ENCODE measurements at places on chromosomes 16 and 17.

DNA sequence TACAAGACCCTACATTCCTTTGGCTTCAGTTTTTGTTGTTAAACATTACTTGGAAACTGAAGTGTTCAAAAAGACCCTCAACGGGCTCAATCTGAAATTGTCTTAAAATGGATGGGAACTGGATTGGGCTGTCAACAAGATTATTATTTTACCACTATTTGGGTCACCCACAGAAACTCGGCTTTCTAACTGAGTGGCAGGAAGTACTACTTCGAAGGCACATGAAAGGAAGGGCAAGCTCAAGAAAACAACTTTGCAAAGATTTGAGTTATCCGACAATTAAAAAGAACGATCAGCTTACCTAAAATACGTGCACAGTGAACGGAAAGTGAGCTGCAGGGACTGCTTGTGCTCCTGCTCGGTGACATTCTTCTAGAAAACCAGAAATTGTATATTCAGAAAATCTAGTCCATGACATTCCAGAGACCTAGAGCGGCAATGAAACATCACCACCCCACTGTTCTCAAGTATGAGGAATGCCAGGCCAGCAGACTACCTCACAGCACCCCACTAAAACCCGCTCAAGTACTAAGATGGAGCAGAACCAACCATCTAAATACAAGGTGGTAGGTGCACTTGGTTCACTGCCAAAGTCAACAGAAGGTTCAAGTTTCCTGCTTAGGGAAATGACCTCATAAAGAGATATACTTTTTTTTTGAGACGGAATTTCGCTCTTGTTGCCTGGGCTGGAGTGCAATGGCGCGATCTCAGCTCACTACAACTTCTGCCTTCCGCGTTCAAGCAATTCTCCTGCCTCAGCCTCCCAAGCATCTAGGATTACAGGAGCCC, 60.5 kb downstream of the ZZEF1 start:
- no peak for DNase-seq

DNA sequence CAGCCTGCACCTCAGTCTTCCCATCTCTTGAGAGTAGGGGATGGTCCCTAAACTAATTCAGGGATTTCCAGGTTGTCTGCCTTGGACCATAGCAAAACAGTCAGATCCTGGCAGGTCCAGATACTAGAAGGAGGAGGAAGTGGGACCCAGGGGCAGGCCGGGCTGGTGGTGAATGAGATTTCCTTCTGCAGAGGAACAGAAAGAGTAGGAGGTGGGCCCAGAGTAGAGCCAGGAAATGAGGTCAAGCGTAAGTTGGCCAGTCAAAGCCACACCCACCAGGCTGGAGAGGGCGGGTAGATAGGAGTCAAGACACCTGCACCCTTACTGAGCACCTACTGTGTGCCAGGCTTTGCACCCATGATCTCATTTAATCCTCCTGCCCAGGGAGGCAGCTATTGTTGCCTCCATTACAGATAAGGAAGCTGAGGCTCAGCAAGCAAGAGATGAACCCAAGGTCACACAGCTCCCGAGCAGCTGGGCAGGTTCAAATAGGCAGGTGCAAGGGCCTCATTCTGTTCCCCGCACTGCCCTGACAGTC, 2.6 kb downstream of the CDH5 start:
- DNase-seq = no peak

- DNase-seq = no peak
Observed at GRCh38 chr17:56707312-56708219, 114.1 kb downstream of the NOG start.

DNA sequence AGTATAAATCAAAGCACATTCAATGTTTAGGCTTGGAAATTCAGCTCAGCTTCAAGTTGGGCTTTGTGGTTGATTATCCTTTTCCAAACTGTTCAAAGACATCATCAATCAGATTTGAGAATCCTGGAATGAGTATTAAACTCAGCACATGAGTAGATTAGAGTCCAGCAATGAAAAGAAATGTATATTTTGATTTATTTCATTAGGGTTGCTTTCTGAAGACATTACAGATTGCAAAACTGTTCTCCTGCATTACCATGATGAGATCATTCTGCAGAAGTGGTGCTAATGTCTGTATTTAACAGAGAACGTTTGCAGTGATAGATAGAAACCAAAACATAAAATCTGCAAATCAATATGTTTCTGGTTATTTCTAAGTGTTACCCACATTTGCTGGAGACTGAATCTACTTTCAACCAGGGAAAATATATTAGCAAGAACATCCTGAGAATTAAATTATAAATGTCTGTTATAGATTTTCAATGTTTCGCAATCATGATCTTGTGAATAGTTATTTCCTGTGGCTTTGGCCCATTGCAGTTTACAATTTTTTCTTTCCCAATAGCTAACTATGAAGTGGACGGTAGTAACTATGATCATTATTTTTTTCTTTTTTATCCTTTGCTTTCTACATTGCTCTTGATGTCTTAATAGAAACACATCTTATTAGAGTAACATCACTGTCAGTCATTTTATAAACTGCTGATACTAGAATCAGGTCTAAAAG, 1125.7 kb upstream of the GOT2 start:
- DNase-seq = no peak

DNA sequence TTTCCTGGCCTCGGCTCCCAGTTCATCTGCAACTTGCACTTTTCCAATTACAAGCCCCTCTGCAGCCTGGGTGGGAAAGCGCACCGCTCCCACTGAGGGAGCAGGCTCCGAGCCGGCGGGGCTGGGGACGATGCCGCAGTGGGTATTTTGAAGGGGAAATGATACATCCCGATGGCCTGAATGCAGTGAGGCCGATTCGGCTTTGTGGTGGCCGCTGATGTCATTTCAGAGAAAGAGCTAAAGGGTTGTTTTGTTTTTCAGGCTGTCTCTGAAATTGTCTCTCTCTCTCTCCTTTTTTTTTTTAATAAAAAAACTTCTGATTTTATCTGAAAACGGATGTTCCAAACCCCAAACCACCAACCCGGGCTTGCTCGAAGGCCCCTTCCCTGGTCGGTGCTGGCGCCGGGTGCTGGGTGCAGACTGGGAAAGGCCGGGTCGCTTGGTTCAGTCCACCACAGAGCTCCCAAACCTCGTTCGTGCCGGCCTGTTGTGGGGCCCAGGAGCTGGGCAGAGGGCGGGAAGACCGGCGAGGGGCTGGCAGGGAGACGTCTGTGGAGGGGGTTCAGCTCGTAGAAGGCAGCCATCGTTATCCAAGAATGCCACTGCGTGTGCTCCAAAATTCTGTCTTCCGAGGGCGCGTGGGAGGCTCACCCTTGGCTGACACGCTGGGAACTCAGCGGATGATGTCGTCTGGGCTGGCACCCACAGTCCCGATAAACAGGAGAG, 102.8 kb downstream of the FOXL1 start:
- DNase-seq = no peak

DNA sequence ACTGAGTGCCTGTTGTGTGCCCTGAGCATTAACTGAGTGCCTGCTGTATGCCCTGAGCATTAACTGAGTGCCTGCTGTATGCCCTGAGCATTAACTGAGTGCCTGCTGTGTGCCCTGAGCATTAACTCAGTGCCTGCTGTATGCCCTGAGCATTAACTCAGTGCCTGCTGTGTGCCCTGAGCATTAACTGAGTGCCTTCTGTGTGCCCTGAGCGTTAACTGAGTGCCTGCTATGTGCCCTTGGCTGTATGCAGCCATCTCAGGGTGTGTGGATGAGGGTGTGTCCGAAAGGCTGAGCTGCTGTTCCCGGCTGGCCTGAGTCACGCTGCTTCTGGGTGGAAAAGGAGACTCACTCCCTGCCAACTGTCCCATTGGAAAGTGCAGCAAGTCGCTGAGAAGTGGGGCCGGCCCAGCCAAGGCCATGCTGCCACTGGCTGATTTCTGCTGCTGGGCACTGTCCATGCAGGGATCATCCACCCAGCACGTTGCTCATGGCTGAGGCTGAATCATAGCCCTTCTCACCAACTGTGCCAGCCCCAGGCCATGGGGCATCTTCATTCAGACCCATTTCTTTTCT, 113.8 kb downstream of the OR1D5 start:
- no peak for DNase-seq

GRCh38 chr16:14539631-14540030, 90.4 kb downstream of the PARN start:
- no peak for DNase-seq

DNA sequence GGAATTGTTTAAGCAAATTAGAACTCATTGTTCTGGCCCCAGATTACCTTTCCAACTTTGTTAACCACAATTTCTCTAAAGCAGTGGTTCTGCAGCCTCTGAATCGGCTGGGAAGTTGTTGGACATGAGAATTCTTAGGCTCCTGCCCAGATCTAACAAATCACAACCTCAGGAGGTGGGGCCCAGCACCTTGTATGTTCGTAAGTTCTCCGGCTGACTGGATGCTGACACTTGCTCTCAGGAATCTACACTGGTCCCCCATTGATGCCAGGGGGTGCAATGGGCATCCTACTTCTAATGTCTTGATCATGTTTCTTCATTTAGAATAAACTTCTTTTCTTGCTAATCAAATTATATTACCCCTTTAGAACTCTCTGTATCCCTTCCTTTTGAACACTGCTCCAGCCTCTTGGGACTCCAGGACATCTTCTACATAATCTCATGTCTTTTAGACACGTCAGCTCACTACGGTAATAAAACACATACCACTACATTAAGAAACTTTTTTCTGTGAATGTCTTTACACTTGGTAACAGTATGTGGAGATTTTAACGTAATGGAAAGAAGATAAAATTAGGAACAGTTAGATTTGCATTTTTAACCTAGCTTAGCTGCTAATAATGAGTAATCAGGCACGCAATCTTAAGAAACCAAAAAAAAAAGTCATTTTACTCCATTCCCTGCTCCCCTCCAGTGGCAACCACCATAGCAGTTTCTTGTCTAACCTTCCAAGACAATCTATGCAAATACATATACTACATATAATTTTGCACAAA, 143.2 kb downstream of the ITFG1 start:
- peak; percentile 70 for DNase-seq

- no peak for DNase-seq
Observed at GRCh38 chr16:84930298-84931106, 80.8 kb downstream of the ZDHHC7 start.

DNA sequence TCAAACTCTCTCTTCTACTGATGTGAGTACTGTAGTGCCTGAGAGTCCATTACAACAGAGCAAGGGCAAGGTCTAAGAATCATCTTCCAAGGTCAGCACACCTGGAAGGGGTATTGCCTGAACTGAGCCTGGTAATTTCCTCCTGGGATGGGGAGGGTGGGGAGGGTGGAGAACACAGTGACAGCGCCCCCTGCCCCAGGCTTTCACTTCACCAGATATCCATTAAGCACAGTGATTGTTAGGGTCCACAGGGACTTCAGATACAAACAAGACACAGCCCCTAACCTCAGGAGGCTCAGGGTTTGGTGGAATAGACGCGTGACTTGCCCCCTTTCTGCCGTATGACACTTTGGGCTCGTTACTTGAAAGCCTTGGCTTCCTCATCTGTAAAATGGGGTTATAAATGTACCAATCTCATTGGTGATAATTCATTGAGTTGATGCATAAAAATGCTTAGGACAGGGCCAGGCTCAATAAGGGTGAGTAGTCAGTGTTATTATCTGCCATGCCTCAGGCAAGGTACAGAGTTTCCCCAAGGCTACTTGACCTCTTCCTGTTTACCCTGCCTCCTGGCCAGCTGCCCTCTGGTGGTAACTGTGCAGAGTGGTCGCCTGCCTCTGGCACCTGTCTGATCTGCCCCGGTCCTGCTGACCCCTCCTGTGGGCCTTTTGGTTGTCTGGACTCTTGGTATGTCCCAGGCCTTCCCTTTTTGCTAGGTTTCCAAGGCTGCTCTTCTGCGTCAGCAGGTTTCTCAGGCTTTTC, 13.1 kb upstream of the BRD7 start:
- DNase-seq = no peak

DNA sequence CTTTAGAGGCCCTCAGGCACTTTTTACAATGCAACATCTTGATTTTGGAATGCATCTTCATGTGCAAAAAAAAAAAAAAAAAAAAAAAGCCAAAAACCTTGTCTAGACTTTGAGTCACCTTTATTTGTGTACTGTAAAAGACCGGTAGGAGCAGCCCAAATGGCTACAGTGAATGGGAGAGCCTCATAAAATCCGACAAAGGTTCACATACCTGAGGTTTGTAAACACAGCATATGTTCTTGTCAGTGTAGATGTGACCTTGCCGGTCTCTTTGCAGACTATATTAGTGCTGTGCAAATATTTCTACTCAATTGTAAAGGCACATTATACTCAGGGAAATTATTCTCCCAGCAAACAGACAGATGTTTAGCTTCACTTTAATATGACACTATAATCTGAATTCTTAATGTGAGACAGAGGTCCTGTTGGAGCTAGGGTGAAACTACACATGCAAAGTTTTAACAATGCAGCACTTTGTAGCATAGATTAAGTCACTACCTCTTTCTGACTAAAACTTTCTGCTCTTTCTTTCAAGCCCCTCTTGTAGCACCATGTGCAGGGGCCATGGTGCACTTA, 211.3 kb downstream of the CA10 start:
- no peak for DNase-seq

- DNase-seq = no peak
Observed at GRCh38 chr17:10673312-10673711, 16.2 kb upstream of the MYH3 start.

DNA sequence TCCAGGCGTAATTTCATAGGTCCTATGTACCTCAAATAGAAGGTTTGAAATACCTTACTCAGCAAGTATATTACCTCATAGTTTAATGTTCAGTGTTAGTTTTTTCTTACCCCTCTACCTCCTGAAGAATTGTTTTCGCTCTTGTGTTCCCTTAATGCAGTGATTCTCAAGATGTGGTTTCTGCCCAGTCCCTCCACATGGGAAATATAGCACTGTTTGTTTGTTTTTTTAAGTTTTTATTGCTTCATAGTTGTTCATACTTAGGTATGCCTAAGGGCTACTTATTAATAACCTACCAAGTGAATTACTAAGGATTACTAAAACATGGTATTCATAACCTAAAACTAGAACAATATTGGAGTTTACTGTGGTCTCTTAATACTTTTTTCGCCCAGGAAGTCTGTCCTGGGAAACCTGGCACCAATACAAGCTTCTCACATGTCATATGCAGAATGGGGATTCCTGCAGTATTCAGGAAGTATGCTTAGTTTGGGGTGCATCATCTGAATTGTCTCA, 5.0 kb downstream of the RSPRY1 start:
- no peak for DNase-seq

GRCh38 chr17:14337596-14338079, 36.8 kb downstream of the HS3ST3B1 start:
- no peak for DNase-seq

GRCh38 chr17:41655611-41656111, 31.3 kb upstream of the KRT17 start:
- DNase-seq = no peak

DNA sequence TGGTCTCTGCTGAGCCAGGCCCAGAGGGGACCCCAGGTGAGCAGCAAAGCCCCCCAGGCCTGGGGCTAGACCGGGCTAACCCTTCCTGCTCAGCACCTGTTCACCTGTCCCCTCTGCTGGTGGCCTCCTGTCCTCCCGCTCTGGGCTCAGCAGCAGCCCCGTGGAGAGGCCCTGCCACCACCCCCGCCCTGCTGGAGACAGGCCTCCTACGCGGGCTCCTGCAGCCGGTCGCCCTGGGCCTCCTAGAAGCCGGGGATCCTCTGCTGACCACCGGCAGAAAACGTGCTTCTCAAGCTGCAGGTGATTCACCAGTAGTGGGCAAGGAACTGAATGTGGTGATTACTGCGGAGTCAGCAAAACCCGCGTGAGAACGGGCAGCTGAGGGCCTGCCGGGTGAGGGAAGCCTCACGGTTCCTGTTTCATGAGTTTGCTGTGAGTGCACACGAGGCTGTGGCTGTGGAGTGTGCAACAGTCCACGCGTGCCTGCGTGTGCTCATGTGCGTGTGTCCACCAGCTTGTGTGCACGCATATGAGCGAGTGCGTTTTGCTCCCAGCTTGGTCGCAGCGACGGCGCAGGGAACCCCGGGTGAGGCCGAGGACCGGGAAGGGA, 792 bp downstream of the SECTM1 start:
- no peak for DNase-seq

- DNase-seq = no peak
Observed at GRCh38 chr17:55161935-55162555, 102.7 kb upstream of the HLF start.

All from Karpas-422 (cell line).